ENCODE measurements at places on chromosomes 11 and 22. TPM values are rescaled to one million over a fixed set of nuclear protein-coding genes. Genes with fewer than 3 reads are reported as not detected.

The ARHGEF12 gene
- 103 TPM for total RNA-seq

DNA sequence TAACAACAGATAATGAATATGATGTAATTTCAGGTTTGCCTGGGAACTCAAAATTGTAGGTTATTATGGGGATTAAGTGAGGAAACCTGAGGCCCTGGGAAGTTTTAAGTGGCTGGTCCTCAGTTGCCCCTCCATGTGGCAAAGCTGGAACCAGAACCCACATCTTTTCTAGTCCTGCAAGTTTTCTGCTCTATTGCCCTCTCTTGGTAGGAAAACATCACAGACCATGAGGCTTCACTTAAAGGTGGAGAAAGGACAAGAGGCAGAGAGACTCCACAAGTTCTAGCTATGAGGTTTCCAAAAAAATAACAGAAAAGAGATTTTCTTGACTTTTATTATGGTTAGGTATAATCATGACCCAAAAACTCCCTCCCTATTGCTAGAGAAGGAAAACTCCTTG is 115.5 kb upstream of the DDI1 start:
- no peak for DNase-seq

The CST6 gene
- not detected for total RNA-seq

The MCAT gene
- 17.9 TPM for total RNA-seq

- DNase-seq, result no peak
Observed at GRCh38 chr11:57354699-57355098, 16.5 kb downstream of the P2RX3 start.

DNA sequence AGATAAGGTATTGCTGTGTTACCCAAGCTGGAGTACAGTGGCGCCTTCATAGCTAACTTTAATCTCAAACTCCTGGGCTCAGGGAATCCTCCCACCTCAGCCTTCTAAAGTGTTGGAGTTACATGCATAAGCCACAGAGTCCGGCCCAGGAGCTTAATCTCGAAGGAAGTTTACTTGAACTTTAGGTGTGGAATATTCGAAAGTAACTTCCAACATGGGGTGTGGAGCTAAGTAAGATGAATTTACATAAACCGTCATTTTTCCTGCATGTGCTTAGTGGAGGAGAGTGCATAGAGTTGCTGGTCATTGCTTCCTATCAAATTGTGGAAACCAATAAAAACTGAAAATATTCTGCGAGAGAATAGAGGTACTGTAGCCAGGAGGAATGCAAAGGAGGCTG is 1.5 kb downstream of the ATG13 start:
- no peak for DNase-seq

GRCh38 chr11:2781408-2782274 is 81.8 kb upstream of the KCNQ1OT1 start:
- DNase-seq, result peak; percentile 16

DNA sequence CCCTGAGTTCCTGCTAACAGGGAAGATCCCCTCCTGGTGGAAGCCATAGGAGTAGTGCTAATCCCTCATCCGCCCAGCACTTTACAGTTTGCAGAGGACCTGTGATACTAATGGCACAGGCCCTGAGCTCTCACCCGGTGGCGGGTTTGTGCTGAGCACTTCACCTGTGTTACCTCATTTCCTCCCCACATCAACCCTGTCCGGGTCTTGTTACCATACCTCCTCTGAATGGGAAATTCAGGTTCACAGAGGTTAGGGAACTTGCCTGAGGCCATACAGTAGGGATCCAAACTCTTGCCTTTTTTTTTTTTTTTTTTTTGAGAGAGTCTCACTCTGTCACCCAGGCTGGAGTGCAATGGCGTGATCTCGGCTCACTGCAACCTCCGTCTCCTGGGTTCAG is 25.2 kb downstream of the CAPN1 start:
- no peak for DNase-seq

DNA sequence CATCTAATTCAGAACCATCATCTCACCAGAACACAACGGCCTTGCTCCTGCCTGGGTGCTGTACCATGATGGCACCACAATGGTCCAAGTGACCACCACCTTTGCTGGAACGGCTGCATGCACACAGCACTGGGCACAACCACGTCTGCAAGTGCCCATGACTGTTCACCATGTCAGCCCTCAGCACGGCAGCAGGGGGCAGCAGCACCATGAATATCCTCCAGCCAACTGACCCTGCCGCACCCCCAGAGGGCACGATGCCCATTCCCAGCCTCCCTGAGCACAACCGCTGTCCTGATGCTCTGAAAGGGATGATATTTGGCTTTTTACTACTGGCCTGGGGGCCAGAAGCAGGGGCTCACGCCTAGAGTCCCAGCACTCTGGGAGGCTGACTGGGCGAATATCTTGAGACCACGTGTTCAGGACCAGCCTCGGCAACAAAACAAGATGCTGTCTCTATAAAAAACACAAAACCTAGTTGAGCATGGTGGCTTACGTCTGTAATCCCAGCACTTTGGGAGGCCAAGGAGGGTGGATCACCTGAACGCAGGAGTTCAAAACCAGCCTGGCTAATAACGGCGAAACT is 25.7 kb downstream of the DRD4 start:
- DNase-seq, result peak; percentile 73

Data from colonic mucosa (tissue), 4 donors.